ENCODE measurements at places on chromosomes 3 and 15. TPM values are rescaled to one million over a fixed set of nuclear protein-coding genes. Genes with fewer than 3 reads are reported as not detected.

Gene DAPK2
- polyA plus RNA-seq, result 19.2 TPM

Gene TTC21A
- polyA plus RNA-seq, result 19.0 TPM

Gene FRMD5
- 1.8 TPM for polyA plus RNA-seq

Gene TMEM40
- polyA plus RNA-seq, result 1.5 TPM

DNA sequence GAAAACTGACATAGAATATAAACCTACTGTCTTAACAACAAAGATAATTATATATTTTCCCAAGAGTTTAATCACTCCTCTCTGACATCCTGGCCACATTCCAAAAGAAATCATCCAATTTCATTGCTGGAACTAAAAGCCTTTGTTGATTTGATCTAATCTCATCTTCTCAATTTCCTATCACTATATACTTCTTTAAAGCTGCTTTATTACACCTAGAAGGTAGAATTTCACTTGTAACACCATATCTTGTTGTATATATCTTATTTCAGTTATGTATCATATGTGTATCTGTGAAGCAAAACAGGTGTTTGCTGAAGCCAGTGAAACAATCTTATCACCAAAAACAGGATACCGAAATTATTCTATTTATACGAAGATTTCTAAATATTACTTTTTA is 740.2 kb downstream of the ROBO1 start:
- DNase-seq, result no peak
